Large intestine (tissue), 12 donors: ENCODE measurements at places on chromosomes 5 and 9.

DNA sequence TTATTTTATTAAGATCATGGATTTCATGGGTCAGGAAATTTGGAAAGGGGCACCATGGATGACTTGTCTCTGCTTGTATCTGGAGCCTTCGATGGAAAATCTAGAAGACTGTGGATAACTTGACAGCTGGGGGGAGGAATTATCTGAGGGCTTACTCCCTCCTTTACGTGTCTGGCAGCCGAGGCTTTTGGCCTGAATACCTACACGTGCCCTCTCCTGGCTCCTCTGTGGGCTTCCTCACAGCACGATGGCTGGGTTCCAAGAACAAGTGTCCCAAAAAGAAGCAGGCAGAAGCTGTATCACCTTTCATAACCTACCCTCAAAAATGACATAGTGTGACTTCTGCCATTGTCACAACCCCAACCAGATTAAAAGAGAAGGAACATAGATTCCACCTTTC, 228.9 kb downstream of the GRIA1 start:
- no peak overlapping the region for H3K27ac ChIP-seq
- H3K4me3 ChIP-seq = no peak overlapping the region
- no peak for DNase-seq
- H3K4me1 ChIP-seq = no peaks in the 10 kb centered on the region
- no peaks in the 10 kb centered on the region for H3K27me3 ChIP-seq

GRCh38 chr5:57405984-57406383, 76.6 kb downstream of the ACTBL2 start:
- no peaks in the 10 kb centered on the region for H3K36me3 ChIP-seq
- no peaks in the 10 kb centered on the region for H3K4me1 ChIP-seq
- DNase-seq = no peak
- no peak overlapping the region for H3K27ac ChIP-seq

GRCh38 chr9:37583522-37584121, 7.4 kb upstream of the FBXO10 start:
- DNase-seq = no peak
- no peak overlapping the region for H3K4me3 ChIP-seq
- H3K36me3 ChIP-seq = peaks cover 43% of the 10 kb centered on the region
- H3K27me3 ChIP-seq = no peaks in the 10 kb centered on the region
- no peaks in the 10 kb centered on the region for H3K4me1 ChIP-seq
- no peak overlapping the region for H3K27ac ChIP-seq

DNA sequence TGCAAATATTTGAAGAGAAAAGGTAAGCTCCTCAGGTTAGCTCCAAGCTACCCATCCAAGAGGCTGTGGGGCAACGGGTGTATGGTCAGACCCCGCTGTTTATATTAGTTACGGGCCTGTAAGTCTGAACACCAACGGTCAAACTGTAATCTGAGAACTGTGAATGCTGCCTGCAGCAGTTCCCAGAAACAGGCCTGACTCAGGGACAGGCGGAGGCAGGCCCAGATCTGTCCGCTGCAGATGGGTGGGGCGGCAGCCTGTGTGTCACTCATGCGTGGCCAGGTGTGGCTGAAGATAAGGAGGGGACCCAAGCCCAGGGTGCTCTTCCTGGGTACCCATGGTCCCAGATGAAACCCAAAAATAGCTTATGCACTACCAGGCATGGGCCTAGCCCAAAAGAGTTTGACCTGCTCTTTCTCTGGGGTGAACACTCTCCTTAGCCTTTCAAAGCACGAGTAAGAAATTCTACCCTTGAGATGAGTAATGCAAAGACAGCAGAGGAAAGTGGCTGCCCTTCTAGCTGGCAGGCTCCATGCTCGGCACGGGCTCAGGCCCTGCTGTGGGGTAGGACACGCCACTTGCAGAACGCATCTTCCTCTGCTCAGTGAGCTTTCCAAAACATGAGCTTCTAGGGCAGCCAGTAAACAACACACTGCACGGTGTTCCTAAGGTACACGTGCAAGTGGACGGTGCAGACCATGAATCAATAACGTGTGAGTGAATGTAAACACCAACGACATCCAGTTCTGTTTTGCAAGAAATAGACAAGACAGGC, 9.1 kb downstream of the UBAC1 start:
- DNase-seq = no peak
- H3K4me1 ChIP-seq = no peaks in the 10 kb centered on the region
- H3K4me3 ChIP-seq = no peak overlapping the region
- H3K36me3 ChIP-seq = peaks cover 43% of the 10 kb centered on the region
